ENCODE measurements at places on chromosomes 1 and 21. TPM values are rescaled to one million over a fixed set of nuclear protein-coding genes. Genes with fewer than 3 reads are reported as not detected.

VCAM1 gene
- total RNA-seq, result 88.2 TPM

- no peak for DNase-seq
These were observed 63.6 kb upstream of the ERG start for GRCh38 chr21:38561613-38562581.

GRCh38 chr1:86530211-86530845 is 16.6 kb upstream of the CLCA4 start:
- no peak for DNase-seq

DNA sequence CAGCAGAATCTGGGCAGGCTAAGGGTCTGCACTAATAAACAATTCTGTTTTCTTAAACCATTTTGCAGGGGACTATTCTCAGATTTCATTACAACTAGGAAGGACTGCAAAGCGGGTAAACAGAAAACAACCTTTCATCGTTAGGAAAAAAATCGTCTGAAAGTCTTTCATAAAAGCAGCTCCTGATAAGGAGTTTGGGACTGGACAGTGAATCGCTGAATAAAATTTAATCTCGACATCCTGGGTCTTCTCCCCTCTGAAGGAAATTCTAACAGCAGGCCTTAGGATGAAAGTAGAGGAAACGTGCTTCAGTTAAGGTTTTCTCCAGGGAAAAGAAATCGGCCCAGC is 471 bp upstream of the MTF2 start:
- no peak for DNase-seq

KCNJ9 gene
- not detected for total RNA-seq

KPNA6 gene
- total RNA-seq, result 47.7 TPM

DNA sequence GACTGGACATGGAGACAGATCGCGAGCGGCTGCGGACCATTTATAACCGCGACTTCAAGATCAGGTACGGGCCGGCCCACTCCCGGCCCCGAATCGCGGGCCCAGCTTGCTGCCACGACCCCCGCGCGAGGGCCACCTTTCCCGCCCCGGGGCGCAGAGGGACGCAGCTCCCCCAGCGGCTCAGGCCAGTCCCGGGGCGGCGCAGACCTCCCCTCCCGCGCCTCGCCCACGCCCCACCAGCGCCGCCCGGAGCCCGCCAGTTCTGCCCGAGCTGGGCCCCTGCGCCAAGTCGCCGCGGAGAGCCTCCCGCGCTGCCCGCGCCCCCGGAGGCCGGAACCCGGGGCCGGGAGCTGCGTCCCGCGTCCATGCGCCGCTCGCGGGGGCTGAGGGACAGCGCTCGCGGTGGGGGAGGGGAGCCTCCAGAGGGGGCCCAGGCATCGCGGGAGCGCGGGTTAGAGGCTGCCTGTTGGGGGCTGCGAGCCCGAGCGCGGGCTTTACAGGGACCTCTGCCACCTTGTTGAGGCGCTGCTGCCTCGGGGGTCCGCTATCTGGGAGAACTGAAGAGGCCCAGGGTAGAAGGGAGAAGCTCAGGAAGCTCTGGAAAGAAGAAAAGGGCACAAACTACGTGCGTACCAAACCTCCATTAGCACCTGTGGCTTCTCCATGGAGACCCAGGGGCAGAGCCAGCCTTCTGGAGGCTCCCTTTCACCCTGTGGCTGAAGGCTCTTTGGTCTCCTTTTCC is 698 bp downstream of the MOV10 start:
- peak; percentile 51 for DNase-seq

All from adrenal gland (tissue), 19 donors.